Activated naive CD4-positive, alpha-beta T cell (primary cell): ENCODE measurements at places on chromosomes 16 and 17.

DNA sequence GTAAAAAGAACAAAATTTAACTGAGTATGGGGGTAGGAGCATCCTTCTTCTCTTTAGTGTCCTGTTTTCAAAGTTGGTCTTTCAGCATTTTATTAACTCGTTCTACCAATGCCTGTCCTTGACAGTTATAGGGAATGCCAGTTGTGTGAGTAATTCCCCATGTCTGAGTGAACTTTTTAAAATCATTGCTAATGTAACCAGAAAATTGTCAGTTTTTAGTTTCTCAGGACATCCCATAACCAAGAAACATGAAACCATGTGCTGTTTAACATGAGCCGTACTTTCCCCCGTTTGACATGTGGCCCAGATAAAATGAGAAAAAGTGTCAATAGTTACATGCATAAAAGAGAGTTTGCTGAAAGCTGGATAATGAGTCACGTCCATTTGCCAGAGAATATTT lies 71.4 kb upstream of the ARL4D start:
- DNase-seq = no peak

DNA sequence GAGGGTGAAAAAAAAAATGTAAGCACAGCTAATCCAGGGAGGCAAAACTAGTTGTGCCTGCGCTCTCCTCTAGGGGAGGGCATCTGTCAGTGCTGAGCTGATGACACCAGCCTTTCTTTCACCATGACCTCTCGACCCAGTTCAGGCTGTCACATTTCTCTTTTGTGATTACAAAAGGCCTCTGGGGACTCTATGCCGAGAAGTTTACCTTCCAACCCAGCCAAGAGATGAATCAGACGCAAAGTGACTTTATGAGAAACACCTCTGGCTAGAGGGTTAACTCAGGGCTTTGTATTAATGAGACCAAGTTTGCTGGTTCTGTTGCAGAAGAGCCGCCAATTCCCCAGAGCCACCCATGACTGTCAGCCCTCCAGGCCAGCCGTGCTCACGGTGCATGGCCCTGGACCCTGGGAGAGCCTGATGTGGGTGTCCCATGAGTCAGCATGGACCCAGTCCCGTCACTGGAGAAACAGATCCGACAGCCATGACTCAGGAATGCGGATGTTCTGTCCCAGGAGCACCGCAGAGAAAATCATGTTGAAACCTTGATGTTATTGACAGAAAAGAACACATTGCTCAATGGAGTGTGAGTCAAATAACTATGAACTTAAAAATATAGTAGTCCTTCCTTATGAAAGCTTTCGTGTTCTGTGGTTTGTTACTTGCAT lies 437.2 kb downstream of the HS3ST3B1 start:
- DNase-seq = no peak

- DNase-seq = no peak
These were observed 28.8 kb downstream of the ZCCHC14 start for GRCh38 chr16:87463722-87464690.

DNA sequence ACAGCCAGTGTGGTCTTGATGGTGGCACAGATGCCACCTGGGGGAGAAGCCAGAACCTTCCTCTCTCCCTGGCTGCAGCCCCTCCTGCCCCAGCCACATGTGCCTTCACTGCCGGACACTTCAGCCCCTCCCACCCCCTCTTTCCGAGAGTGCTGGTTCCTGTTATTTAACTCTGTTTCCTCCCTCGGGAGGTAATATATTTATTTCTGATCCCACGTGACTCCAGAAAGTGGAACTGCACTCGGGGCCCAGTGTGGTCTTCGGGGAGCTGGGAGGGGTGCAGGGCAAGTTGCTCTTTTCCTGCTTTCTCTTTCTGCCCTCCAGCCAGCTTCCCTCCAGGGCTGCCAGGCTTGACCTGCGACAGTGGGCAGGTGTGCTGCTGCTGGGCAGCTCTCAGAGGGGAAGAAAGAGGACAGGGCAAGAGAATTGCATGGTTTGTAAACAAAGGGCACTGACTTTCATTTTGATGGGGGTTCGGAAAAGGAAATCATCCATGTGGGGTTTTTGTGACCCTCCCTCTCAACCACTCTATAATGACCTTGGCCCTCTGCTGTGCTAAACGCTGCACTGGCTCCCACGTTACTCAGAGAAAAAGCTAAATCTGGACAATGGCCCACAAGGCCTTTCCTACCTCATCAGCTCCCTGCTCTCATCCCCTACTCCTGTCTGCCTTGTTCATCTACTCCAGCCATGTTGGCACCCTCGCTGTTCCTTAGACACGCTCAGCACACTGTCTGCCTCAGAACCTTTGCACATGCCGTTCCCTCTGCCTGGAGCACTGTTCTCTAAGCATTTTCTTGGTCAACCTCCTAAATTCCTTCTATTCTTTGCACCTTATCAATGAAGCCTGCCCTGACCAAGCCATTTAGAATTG lies 8.2 kb upstream of the CIITA start:
- DNase-seq = no peak

- DNase-seq = no peak
These were observed 85.6 kb downstream of the FOXL1 start for GRCh38 chr16:86663685-86664521.

GRCh38 chr17:58398574-58399266 lies 18.6 kb downstream of the RNF43 start:
- no peak for DNase-seq

DNA sequence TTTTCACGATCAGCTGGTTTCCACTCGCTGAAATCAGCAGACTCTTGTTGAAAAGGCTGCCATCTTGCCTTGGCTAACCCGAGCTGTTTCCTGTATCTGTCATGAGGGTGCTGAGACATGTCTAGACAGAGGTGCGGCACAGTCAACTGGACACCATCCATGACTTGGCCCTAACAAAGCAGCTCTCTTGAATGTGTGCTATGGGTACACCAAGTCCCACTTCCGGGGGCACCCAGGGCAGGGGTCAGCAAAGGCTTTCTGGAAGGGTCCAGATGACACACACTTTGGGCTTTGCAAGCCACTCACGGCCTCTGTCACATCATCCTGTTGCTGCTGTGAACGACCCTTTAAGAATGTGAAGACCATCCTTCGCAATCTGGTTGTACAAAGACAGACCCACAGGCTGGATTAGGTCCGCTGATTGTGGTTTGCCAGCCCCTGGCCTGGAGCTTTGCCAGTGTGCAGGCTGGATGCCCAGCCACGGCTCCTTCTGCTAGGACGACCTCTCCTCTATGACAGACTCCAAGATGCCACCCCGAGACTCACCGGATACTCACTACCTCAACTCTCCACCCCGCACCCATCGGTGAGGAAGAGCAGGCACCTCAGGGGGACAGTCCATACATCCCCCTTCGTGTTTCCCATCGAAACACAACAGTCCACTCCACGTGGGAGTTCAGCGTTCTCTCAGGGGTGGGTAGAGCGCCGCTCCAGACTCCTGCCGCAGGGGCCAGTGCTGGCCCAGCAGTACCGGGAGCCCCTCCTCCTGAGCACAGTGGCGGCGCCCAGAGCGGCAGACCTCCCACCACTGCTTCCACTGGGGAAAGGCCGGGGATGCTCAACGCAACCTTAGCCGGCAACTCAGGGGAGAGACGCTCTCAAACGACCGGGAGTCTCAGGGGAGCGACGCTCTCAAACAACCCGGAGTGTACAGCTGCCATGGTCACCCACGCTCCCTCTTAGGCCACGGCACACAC lies 123.5 kb downstream of the ANKRD11 start:
- DNase-seq = no peak

- DNase-seq = no peak
These were observed 1324.9 kb upstream of the CDH8 start for GRCh38 chr16:63361032-63361624.

DNA sequence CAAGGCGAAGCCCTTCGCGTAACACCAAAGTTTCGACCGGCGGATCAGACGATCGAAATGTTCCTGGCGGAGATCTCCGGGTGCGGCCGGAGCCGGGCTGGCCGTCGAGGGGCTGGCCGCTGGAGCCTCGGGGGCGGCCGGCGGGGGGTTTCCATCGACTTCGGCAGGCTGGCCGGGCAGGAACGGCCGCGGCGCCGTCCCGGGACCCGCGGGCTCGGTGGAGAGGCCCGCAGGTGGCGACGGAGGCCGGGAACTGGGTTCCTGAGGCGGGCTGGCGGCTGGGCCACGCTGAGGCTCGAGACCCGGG lies 1.1 kb downstream of the EPOP start:
- no peak for DNase-seq

- no peak for DNase-seq
These were observed 19.8 kb upstream of the ADCY7 start for GRCh38 chr16:50246299-50247122.

GRCh38 chr16:24694931-24695330 lies 34.5 kb upstream of the TNRC6A start:
- DNase-seq = no peak

DNA sequence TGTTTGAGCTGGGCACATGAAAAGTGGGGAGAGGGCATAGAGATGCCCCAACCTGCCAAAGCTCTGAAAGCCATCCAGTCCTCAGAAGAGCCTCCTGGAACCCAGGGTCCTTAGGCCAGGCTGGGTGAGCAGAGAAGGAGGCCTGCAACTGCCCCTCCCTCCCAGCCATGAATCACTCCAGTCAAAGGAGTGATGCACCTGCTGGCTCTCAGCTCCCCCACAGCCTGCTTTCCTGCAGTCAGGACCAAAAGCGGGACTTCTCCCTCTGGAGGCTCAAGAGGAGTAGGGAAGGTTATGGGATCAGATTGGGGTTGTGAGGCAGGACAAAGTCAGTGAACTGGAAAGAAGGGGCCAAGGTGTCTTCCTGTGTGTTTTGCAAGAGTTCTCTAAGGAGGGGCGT lies 145.6 kb downstream of the TMEM132E start:
- DNase-seq = no peak

- DNase-seq = no peak
These were observed 29.7 kb downstream of the LDHD start for GRCh38 chr16:75086688-75087374.
